Activated CD8-positive, alpha-beta T cell treated with anti-CD3 and anti-CD28 coated beads, Interleukin-2, amount 10 ng/mL, durations not matched to agents 7 days and 5 days (primary cell): ENCODE measurements at places on chromosomes 2 and 18. TPM values are rescaled to one million over a fixed set of nuclear protein-coding genes. Genes with fewer than 3 reads are reported as not detected.

- DNase-seq, result no peak
- H3K27me3 ChIP-seq, result peaks cover 8% of the 10 kb centered on the region
- H3K27ac ChIP-seq, result no peak overlapping the region
- no peak overlapping the region for H3K4me3 ChIP-seq
Observed at GRCh38 chr2:168300460-168300859, 53.1 kb upstream of the STK39 start.

Gene CHRNG
- total RNA-seq, result not detected

- H3K4me1 ChIP-seq, result no peaks in the 10 kb centered on the region
- no peaks in the 10 kb centered on the region for H3K27me3 ChIP-seq
- H3K27ac ChIP-seq, result no peak overlapping the region
- H3K4me3 ChIP-seq, result no peak overlapping the region
- DNase-seq, result no peak
Observed at GRCh38 chr2:119111115-119111975, 47.2 kb downstream of the C1QL2 start.

DNA sequence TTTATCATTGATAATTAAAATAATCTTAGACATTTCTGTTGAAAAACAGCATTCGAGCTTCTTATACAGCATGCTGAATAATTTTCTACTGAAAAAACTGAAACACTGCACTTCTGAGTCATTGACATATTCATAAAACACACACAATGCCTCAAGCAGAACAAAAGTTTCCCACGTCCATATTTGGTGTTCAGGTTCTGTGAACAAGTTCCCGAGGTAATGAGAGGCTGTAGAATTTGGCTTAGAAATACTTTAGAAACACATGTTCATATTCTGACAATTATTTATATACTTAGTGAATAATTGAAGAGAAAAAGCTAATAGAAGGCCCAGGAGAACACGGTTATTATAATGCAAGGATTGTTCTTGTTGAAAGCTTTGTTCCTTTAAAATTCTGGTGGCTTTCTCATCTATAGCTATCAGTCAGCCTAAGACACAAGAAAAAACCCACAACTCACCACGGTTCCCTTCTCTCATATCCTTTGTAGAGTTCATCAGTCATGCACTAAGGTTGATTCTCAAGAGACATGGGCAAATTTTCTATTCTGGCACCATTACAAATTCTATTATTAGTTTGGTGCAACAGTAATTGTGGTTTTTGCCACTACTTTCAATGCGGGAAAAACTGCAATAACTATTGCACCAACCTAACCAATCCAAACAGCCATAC is 194.4 kb downstream of the TMX3 start:
- no peaks in the 10 kb centered on the region for H3K4me1 ChIP-seq
- H3K4me3 ChIP-seq, result no peak overlapping the region
- H3K36me3 ChIP-seq, result no peaks in the 10 kb centered on the region
- DNase-seq, result no peak
- H3K27me3 ChIP-seq, result no peaks in the 10 kb centered on the region

DNA sequence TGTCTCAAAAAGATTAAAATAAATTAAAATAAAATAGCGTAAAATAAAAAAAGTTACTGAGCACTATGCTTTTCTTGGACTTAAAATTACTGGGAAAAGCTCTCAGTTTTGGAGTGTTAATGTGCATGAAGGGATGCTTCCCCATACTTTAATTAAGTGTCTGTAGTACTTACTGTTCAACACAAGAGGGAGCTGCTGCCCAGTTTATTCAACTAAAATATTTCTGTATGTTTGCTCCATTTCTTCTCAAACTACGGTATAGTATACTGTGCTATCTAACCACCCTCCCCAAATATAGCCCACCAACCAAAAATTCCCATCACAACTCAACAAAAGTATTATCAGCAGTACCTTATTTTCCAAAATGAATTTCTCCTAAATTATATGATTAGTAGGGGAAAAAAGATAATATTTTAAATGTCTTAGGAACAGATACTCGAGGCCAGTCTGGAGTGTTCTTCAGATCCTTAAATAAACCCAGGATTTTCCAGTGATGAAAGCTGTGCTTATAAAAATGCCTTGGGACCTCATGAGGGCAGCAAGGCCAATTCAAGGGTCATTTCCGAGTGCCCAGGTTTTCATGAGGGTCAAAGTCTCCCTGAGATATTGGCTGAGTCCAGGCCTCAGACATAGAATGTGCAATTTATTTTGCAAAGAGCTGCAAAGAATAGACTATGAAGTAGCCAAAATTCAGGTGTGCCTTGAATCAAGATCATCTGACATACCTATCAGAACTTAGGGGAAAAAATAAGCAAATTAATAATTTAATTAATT is 64.1 kb downstream of the CHRNA1 start:
- no peaks in the 10 kb centered on the region for H3K36me3 ChIP-seq
- H3K4me3 ChIP-seq, result no peak overlapping the region
- peaks cover 23% of the 10 kb centered on the region for H3K27me3 ChIP-seq
- peaks cover 6% of the 10 kb centered on the region for H3K4me1 ChIP-seq
- peak; percentile 64 for DNase-seq

DNA sequence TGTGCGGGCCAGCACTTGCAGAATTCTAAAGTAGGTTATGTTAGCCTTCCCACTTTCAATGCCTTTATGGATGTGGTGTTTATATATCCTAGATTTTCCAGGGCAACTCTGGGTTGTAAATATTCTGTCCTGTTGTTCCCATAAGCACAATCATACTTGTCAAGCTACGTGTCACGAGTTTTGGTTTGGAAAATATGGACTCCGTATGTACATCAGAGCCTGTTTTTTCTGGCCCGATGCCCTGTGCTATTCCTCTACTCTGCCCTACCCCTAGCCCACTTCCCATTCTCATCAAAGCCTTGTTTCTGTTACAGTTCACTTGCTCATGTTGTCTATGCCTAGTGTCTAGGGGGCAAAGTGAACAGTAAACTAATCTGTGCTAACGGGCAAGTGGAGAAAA is 27.0 kb upstream of the ZEB2 start:
- H3K27me3 ChIP-seq, result peaks cover 10% of the 10 kb centered on the region
- peaks cover 10% of the 10 kb centered on the region for H3K4me1 ChIP-seq
- H3K4me3 ChIP-seq, result no peak overlapping the region
- DNase-seq, result no peak

DNA sequence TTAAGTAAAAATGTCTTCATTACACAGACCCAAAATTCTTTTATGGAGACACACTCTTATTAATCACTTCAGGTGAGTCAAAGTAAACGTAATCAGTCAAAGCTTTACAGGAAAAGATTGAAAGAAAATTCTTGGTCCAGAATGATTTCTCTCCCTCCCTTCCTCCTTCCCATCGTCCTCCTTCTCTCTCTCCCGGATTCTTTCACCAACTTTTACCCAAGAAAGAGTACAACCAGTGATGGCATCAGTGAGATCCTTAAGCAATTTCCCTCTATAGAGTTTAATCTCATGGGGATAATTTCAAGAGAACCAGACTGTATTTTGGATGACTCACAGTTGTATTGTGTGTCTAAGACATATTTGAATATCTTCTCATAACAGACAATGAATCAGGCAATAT is 258.1 kb downstream of the ALK start:
- H3K36me3 ChIP-seq, result no peaks in the 10 kb centered on the region
- no peak overlapping the region for H3K4me3 ChIP-seq
- DNase-seq, result no peak

DNA sequence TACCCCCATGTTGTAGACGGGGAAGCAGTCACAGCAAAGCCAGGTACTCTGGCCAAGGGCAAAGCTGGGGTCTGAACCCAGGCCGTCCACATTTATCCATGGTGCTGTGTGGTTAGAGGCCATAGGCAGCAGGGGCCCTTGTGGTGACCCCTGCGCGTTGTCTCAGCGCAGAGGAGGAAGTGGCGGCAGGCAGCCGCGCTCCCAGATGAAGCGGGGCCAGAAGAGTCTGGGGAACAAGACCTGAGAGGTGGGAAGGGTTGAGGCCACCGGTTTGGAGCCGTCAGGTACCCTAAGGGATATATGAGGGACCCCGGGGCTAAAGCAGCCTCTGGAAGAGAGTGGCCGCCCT is 770 bp downstream of the ZNF396 start:
- peak overlapping the region; percentile 28 for H3K27ac ChIP-seq
- peaks cover 21% of the 10 kb centered on the region for H3K4me1 ChIP-seq
- peak; percentile 36 for DNase-seq
- H3K4me3 ChIP-seq, result peak overlapping the region; percentile 77
- peaks cover 17% of the 10 kb centered on the region for H3K27me3 ChIP-seq

DNA sequence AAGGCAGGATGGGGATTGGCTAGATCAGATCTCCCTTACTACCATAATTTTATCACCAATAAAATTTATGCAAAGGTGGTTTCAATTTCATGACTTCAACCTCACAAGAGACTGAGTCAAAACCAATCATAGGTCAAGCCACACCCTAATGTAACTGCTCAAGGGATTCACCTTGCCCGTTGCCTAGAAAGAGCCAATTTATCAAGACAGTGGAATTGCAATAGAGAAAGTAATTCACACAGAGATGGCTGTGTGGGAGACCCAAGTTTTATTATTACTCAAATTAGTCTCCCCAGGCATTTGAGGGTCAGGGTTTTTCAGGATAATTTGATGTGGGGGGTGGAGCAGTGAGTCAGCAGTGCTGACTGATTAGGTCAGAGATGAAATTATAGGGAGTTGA is 340.6 kb downstream of the RND3 start:
- H3K27ac ChIP-seq, result no peak overlapping the region
- no peaks in the 10 kb centered on the region for H3K4me1 ChIP-seq
- no peak overlapping the region for H3K4me3 ChIP-seq
- no peak for DNase-seq

- DNase-seq, result no peak
- no peak overlapping the region for H3K4me3 ChIP-seq
- H3K27me3 ChIP-seq, result no peaks in the 10 kb centered on the region
- no peaks in the 10 kb centered on the region for H3K4me1 ChIP-seq
- H3K36me3 ChIP-seq, result no peaks in the 10 kb centered on the region
- no peak overlapping the region for H3K27ac ChIP-seq
Observed at GRCh38 chr2:51633073-51633472, 601.1 kb upstream of the NRXN1 start.

DNA sequence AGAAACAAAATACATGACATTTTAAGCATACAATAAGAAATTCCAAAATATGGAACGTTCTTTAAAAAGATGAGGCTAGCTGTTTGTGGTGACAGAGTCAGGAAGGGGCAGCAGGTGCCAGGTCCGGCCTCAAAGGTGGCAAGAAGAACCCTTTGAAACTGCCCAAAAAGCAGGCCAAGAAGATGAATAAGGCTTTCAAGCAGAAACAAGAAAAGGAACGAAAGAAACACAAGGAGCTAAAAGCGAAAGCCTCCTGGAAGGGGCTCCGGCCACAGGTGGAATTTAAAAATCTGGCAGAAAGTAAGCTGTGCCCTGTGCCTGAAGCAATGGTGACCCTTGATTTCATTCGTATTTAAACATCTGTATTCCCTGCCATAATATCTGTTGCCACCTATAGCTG is 5.5 kb downstream of the WDR33 start:
- no peak overlapping the region for H3K4me3 ChIP-seq
- H3K27me3 ChIP-seq, result no peaks in the 10 kb centered on the region
- H3K4me1 ChIP-seq, result peaks cover 50% of the 10 kb centered on the region
- DNase-seq, result no peak
- no peak overlapping the region for H3K27ac ChIP-seq
- H3K36me3 ChIP-seq, result peaks cover 37% of the 10 kb centered on the region

Gene FMNL2
- total RNA-seq, result 0.21 TPM

Gene FZD7
- not detected for total RNA-seq

- no peaks in the 10 kb centered on the region for H3K4me1 ChIP-seq
- no peak overlapping the region for H3K4me3 ChIP-seq
- no peak overlapping the region for H3K27ac ChIP-seq
- DNase-seq, result no peak
- H3K36me3 ChIP-seq, result peaks cover 25% of the 10 kb centered on the region
Observed at GRCh38 chr2:58227171-58227917, 13.8 kb downstream of the FANCL start.

Gene GCA
- 13.1 TPM for total RNA-seq

- peaks cover 13% of the 10 kb centered on the region for H3K4me1 ChIP-seq
- H3K36me3 ChIP-seq, result no peaks in the 10 kb centered on the region
- no peak overlapping the region for H3K4me3 ChIP-seq
- peaks cover 36% of the 10 kb centered on the region for H3K27me3 ChIP-seq
- no peak for DNase-seq
- no peak overlapping the region for H3K27ac ChIP-seq
Observed at GRCh38 chr2:23446916-23447315, 61.9 kb downstream of the KLHL29 start.

Gene FBXO36
- total RNA-seq, result 1.1 TPM

Gene KRCC1
- total RNA-seq, result 18.9 TPM

GRCh38 chr2:188181067-188181838 is 110.4 kb upstream of the GULP1 start:
- H3K4me1 ChIP-seq, result no peaks in the 10 kb centered on the region
- H3K27ac ChIP-seq, result no peak overlapping the region
- H3K27me3 ChIP-seq, result no peaks in the 10 kb centered on the region
- no peak for DNase-seq
- no peaks in the 10 kb centered on the region for H3K36me3 ChIP-seq

DNA sequence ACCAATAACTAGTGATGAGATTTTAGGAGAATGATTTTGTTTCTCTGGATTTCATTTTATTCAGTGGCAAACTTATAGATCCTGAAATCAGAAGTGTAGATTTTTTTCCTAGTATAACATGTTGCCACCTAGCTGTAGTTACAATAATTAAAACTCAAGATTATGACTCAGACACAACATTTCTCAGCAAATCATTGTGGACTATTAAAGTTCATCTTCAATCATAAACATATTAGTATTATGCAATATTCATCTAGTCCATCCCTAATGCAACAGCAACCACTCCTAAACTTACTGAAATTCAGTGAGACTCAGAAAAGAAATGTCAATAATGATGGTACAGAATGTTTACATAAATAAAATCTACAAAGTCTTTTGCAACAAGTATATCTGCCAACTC is 51.3 kb downstream of the USP34 start:
- H3K4me1 ChIP-seq, result peaks cover 37% of the 10 kb centered on the region
- no peak for DNase-seq
- H3K27ac ChIP-seq, result no peak overlapping the region
- H3K4me3 ChIP-seq, result no peak overlapping the region
- H3K27me3 ChIP-seq, result no peaks in the 10 kb centered on the region

- H3K4me1 ChIP-seq, result peaks cover 11% of the 10 kb centered on the region
- DNase-seq, result no peak
- H3K36me3 ChIP-seq, result no peaks in the 10 kb centered on the region
- H3K4me3 ChIP-seq, result no peak overlapping the region
- no peak overlapping the region for H3K27ac ChIP-seq
Observed at GRCh38 chr2:71609029-71609428, 155.7 kb downstream of the DYSF start.

DNA sequence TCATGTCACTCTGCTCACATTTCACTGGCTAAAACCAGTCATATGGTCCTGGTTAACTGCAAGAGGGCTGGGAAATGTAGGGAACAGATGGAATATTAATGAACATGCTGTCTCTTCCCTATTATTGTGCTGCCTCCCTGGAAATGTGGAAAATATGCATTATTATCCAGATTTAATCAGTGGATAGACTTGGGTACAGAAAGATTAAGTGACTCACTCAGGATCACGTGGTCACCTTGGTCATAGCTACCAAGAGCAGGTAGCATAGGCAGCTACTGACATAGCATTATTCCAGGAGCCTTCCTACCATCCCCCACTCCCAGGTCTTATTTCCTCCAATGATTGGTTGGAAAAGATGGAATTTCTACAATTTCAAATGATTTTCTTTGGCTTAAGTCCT is 141.1 kb downstream of the HRH4 start:
- no peak overlapping the region for H3K27ac ChIP-seq
- no peaks in the 10 kb centered on the region for H3K4me1 ChIP-seq
- peaks cover 3% of the 10 kb centered on the region for H3K27me3 ChIP-seq
- H3K4me3 ChIP-seq, result no peak overlapping the region
- no peak for DNase-seq

Gene UGT1A6
- total RNA-seq, result not detected

GRCh38 chr2:23656597-23656973 is 270.3 kb downstream of the ATAD2B start:
- H3K27ac ChIP-seq, result no peak overlapping the region
- no peak for DNase-seq
- H3K4me1 ChIP-seq, result peaks cover 10% of the 10 kb centered on the region
- no peaks in the 10 kb centered on the region for H3K36me3 ChIP-seq
